ENCODE measurements at places on chromosomes 5 and 9.

DNA sequence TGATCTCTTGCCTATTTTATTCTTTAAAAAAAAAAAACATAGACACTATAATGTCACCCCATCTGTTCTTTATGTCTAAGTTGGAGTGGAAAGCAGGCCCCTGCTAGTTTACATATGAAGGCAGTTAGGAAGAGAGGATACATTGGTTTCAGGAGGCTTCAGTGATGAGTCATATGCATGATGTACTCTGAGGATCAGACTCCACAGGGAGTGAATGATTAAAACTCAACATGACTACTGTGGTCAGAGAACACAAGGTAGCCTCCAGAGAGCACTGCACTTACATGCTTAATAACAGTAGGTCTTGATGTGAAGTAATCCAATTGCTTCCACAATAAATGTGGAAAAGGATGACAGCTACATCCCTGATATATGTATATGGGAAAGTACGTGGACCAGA, 22.7 kb upstream of the FSTL4 start:
- no peak for DNase-seq

- DNase-seq: no peak
Measured at GRCh38 chr9:138015021-138015829, 137.6 kb downstream of the CACNA1B start.

- no peak for DNase-seq
Measured at GRCh38 chr5:139186752-139187326, 11.3 kb downstream of the SIL1 start.

- no peak for DNase-seq
Measured at GRCh38 chr9:38164659-38165221, 95.7 kb upstream of the SHB start.

- DNase-seq: no peak
Measured at GRCh38 chr5:1517838-1518237, 5.9 kb downstream of the LPCAT1 start.

DNA sequence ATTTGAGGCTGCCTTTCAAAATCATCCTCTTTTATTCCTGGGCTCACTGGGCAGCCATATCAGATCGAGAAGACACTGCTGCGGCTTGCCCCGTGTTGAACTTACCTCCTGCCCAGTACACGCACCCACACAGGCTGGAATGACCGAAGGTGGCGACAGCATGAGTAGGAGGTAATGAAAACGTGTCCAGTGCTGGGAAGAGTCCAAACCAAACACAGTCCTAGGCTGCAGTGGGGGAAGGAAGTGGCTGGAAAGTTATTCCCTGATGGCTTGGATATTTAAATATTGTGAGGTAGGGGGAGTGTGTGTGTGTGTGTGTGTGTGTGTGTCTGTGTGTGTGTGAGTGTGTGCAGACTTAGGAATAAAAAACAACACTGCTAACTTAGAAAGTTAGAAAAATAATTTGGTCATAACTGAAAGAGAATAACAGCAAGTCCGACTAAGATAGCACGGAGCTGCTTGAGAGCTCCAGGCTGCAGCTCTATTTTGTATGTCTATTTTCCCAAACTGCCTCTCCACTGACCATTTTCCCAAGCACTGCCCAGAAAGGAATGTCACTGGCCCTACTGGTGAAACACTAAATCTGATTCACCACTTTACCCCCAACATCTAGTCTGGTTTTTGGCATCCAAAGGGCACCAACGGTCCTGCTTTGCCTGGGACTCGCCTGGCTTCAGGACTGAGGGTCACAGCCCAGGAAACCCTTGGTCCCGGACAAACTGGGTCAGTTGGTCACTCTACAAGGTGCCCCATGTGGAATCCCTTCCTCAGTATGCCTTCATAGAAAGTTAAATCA, 41.2 kb downstream of the ANKH start:
- no peak for DNase-seq

DNA sequence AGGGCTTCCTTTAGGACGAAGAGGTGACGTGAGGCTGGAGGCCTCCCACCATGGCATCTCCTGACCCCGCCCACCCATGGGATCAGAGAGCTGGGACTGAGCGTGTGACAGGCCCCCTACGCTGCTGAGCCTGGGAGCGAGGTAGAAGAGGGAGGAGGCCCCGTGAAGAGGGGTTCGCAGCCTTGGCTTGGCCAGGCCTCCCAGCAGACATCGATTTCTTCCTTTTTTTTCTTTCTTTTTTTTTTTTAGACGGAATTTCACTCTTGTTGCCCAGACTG, 39.5 kb downstream of the PTGES start:
- no peak for DNase-seq
